ENCODE measurements at places on chromosomes 6 and 20.

DNA sequence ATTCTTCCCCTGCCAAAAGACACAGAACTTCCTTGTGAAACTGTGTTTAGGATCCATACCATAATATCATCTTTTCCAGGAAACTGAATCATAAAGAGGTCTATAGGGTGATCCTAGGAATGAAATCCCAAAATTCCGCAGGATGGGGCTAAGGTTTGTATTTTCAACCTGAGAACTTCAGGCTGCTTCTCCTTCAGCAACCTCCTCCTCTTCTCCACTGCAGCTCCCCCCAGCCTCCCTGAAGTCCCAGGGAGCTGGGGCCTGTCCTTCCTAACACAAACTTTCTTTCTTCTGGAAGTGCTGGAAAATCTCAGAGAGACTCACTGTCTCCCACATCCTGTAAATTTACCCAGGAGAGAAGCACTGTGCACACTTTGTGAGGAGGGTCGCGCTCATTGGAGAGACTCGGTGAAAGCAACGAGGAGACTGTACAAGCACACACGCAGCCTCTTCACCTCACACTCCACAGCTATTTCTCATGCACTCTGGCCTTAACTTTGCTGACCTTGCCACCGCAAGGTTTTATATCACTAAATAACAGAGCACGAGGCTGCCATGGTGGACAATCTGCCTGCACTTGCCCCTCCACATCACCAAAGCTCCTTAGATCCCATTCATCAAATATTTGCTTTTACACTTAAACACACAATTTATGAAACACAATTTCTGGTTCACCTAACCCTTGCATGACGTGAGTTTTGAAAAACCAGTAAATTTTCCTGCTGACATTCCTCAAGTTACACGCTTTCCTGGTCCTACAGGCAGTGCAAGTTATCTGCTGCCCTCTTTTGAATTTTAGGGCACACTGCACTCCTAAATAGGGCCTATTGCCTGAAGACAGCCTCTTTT, 14.3 kb downstream of the ID4 start:
- DNase-seq = peak; percentile 91

- DNase-seq = no peak
Observed at GRCh38 chr6:49332781-49333180, 130.3 kb downstream of the MMUT start.

GRCh38 chr20:23295934-23296333, 54.7 kb upstream of the NXT1 start:
- no peak for DNase-seq

- DNase-seq = no peak
Observed at GRCh38 chr6:30611150-30611855, 5.7 kb downstream of the PPP1R10 start.
